BJ (cell line): ENCODE measurements at places on chromosomes 2 and 18. TPM values are rescaled to one million over a fixed set of nuclear protein-coding genes. Genes with fewer than 3 reads are reported as not detected.

The PIEZO2 gene
- 4.3 and 4.6 TPM in 2 replicates for polyA plus RNA-seq

The NEU2 gene
- not detected in 2 replicates for polyA plus RNA-seq

The AGAP1 gene
- polyA plus RNA-seq: 11.0 and 14.9 TPM in 2 replicates

The PMAIP1 gene
- polyA plus RNA-seq: 6.8 and 12.4 TPM in 2 replicates

The HTRA2 gene
- polyA plus RNA-seq: 26.0 and 36.1 TPM in 2 replicates

The PNKD gene
- polyA plus RNA-seq: 44.5 and 54.5 TPM in 2 replicates

The DSG4 gene
- polyA plus RNA-seq: not detected in 2 replicates

The SERPINB11 gene
- polyA plus RNA-seq: not detected in 2 replicates

The GALNT5 gene
- 22.6 and 37.8 TPM in 2 replicates for polyA plus RNA-seq

The COL4A4 gene
- 0.33 and 0.36 TPM in 2 replicates for polyA plus RNA-seq

The FEV gene
- polyA plus RNA-seq: not detected in 2 replicates

The LRRTM4 gene
- polyA plus RNA-seq: not detected in 2 replicates

- DNase-seq: no peak
Observed at GRCh38 chr2:22880161-22880560, 504.8 kb upstream of the KLHL29 start.

GRCh38 chr2:16251511-16252225 lies 311.3 kb downstream of the MYCN start:
- DNase-seq: no peak

- peak; percentile 99 for DNase-seq
Observed at GRCh38 chr2:174778085-174778981, 14.1 kb upstream of the CHRNA1 start.

DNA sequence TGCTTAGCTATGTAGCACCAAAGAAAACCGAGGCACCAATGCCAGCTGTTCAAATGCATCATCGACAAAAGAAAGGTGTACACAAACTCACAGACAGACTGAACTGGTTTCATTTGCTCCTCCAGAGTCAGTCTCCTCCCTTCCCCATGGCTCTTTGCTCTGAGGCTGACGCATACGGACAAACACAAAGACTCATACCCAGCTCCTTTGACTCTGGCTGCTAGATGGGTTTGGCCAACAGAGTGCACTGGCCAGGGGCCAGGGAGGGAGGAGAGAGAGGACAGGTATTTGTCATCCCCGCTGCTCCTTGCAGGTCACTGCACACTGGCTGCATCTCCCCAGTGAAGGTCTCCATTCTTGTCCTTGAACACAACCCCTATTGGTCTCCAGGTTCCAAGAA lies 40.7 kb downstream of the DNER start:
- DNase-seq: no peak

- no peak for DNase-seq
Observed at GRCh38 chr2:20355131-20355530, 4.5 kb upstream of the PUM2 start.

DNA sequence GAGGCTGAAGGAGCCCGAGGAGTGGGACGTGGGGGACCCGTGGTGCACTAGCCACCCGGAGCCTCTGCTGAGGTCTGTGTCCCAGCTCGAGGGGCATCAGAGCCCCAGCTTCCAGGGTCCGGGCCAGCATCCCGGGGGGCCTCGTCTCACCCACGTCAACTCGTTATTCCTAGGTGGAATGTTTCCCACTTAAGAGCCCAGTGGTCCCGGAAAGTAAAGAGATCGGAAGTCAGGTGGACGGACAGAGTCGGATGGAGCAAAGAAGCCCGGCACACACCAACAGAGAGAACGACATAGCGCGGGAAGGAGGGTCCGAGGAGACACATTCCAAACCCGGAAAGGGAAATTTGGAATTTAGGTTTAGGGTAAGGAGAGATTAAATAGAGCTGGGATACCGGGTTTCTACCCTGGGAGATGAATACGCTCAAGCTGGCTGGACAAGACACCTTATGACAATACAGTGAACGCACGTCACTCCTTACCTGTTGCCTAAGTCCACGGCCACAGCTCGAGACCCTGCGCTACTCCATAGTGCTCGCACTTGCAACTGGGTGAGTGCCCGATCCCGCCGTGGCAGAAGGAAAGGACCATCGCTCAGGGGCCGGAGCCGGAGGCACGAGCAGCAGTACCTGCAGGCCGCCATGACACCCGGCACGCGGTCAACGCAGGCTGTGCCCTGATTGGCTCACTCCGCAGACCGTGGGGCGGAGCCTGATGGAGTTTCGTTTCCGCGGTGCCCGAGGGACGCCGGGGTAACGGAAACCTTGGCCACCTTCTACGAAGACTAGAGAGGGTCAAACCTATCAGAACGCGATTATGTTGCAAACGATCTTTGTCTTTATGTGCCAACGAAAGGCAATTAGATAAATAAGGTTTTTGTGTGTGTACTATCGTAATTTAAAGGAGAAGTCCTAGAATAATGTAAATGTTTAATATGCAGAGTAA lies at the start of gene PNPT1:
Gene PNPT1, minus strand, starts transcription at position 664 of the 945 bp plus-strand sequence. Its CDS starts 21 bp downstream, at position 643.
- peak; percentile 59 for DNase-seq

- no peak for DNase-seq
Observed at GRCh38 chr2:1509271-1510065, 96.2 kb downstream of the TPO start.

DNA sequence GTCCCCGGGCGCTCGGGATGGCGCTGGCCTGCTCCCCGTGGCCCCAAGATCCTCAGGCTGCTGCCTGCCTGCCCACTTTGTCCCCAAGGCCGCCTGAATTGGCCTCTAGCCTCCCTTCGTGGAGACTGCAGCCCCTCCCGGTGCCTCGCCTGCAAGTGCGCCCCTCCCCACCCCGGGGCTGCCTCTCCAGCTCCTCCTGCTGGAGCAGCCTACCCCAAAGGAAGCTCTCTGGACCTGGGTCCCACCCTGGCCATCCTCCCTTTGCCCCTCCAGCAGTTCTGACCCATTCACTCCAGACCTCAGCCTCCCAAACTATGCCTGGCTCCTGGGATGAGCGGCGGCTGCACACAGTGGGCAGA lies 6.2 kb downstream of the ESPNL start:
- DNase-seq: no peak

DNA sequence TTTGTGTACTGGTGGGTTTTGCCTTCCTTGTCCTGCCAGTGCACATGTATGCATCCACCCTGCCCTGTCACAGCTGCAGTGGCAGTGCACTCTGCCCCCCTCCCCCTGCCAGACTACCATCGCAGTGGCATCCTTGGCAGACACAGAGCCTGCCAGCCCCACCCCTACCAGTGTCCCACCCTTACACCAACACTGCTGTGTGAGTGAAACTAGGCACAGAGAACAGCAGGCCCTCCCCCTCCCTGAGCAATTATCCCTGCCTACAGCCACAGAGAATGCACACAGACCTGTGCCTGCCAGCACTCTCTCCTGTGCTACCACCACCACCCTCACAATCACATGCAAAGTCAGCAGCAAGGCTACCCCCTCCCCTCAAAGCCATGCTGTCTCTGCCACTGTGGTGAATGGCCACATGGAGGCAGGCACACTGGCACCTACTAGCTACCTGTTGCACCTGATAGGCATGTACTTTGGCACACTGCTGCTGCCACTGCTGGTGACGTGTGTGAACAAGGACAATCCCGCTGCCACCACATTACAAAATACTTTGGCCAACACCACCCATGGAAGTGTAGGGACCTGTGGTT lies 239.8 kb downstream of the CALCRL start:
- no peak for DNase-seq

GRCh38 chr2:49940626-49941025 lies 786.3 kb upstream of the FSHR start:
- DNase-seq: no peak

DNA sequence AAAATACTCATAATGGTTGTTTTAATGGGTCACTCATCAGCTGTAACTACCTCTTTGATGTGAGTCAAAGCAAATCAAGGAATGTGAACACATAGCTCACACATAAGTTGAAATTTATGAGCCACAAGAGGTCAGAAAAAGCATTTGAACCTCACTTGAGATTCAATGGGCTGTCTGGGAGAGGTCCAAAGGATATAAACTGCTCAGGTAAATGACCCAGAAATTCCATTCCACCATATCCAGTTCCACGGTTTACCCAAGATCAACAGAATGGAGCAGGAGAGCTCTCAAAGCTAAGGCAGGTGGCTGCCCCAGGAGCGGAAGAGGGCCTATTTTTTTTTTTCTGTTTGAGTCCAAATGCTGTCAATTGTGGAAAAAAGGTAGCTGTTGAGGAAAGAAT lies 464.1 kb downstream of the TNS1 start:
- no peak for DNase-seq

GRCh38 chr2:233940376-233941276 lies 23.5 kb downstream of the TRPM8 start:
- DNase-seq: no peak

- no peak for DNase-seq
Observed at GRCh38 chr2:172215172-172215935, 112.7 kb upstream of the DLX2 start.

DNA sequence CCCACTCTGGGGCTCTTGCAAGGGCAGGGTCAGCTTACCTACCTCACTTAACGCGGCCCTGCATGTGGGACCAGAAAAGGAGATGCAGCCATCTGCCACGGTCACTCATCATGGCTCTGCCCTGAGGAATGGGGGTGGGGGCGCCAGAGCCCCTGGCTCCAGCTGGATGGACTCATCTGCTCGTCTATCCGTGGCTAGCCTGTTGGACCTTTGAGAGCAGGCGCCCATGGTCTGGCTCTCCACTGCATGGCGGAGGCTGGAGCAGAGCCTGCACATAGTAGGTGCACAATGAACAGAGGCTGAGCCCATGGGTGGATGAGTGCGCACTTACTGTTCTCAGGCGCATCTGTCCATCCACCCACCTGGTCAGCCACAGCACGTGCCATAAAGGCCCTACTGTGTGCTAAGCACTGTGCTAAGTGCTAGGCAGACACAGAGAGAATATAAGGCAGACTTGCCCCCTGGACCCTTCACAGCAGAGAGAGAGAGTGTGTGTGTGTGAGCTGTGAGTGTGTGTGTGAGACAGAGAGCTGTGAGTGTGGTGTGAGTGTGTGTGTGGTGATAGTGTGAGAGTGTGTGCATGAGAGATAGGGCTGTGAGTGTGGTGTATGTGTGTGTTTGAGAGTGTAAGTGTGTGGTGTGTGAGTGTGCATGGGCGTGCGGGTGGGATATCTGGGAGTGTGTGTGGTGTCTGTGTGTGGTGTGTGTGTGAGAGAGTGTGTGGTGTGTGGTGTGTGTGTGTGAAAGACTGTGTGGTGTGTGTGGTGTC lies 151.3 kb downstream of the TFCP2L1 start:
- DNase-seq: no peak

DNA sequence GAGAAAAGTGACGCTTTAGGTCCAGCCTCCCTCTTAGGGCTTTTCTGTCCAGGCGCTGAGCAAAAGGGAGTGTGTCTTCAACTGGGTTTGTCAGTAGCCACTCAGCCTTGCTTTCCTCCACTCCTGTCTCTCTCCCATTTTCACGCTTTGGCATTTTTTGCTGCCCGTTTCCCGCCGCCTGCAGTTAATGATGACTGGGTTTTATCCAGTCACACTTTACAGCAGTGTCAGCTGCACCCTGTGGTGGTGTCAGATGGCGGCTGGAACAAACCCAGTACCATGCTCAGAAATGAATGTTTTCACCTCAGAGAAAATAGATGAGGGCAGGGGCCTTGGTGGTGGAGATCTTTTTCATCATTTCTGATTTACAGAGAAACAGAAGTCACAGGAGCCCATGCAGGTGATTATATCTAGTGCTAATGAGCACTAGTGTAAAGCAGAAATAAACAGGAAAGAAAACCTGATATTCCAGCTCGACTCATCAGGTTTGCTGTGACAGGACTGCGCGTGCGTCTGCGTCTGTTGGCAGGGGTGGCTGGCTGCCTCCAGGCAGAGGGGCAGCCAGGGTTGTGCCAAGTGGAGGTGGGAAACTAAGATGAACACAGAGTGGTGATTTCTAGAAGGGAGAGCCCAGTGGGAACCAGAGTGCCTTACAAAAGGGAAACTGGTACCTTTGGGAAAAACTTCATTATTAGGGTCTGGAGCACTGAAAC lies 139.9 kb downstream of the TANC1 start:
- no peak for DNase-seq

DNA sequence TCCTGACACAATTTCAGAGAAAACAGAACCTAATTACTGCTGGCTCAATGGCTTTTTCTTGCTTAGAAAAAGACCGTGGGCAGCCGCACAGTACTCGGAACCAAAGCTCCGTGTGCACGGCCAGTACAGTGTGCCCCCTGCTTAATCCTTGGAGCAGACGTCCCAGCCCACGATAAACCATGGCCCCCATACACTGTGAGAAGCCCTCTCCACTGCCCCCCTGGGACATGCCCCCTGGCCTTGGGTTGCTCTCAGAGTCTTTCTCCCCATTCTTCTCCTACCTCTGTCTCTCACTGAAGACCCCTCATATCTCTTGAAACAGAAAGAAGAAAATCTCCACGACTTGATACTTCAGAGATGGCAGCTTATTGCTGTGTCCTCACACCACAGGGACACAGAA lies 44.0 kb downstream of the CYP26B1 start:
- no peak for DNase-seq

DNA sequence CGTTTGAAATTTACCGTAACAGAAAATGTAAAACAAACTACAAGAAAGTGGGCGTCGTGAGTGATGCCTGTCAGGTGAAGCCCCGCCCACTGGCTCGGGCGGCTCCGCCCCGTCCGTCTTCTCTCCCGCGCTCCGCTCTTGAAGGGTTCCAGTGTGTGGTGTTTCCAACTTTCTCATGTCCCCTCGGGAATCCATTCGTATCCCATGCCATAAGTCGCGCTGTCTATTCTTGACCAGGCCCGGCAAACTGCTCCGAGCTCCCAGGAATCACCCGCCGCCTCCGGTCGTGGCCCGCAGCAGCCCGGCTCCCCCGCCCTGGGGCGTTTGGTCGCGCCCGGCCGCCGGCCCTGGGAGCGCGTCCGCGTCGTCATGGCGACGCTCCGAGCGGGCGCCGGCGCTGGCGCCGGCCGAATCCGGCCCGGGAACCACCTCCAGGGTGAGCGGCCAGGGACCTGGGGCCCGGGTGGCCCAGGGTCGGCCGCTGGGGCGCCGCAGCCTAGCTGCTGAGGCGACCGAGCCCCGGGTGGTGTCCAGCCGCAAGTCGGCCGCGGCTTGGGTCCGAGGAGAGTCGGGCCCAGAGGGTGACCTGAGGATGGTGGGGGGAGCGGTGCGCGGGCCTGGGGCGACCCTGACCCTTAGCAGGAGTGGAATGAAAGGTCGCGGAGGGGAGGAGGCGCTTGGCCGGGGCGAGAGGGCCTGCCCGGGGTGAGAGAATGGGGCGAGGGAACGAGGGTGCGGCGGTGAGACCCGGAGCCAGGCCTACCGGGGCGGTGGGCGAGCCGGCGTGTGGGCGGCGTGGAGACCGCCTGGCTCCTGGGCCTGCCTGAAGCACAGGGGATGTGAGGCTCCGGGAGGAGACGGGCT lies at the start of gene CFAP221:
Gene CFAP221, plus strand, starts transcription at position 375 of the 864 bp plus-strand sequence. CDS start 1,683 bp downstream, outside the sequence.
- no peak for DNase-seq

- no peak for DNase-seq
Observed at GRCh38 chr18:58412844-58413666, 215.8 kb downstream of the ALPK2 start.

GRCh38 chr2:69054431-69054830 lies 41.5 kb downstream of the ANTXR1 start:
- no peak for DNase-seq

- no peak for DNase-seq
Observed at GRCh38 chr2:197500503-197501131, 438 bp downstream of the HSPE1 start.

GRCh38 chr2:26483957-26484565 lies 6.1 kb upstream of the OTOF start:
- no peak for DNase-seq
